Activated CD4-positive, alpha-beta T cell treated with anti-CD3 and anti-CD28 coated beads, Interleukin-2, amount 10 ng/mL, durations not matched to agents 24 days and 14 days (primary cell): ENCODE measurements at places on chromosomes 1 and 21. TPM values are rescaled to one million over a fixed set of nuclear protein-coding genes. Genes with fewer than 3 reads are reported as not detected.

DNA sequence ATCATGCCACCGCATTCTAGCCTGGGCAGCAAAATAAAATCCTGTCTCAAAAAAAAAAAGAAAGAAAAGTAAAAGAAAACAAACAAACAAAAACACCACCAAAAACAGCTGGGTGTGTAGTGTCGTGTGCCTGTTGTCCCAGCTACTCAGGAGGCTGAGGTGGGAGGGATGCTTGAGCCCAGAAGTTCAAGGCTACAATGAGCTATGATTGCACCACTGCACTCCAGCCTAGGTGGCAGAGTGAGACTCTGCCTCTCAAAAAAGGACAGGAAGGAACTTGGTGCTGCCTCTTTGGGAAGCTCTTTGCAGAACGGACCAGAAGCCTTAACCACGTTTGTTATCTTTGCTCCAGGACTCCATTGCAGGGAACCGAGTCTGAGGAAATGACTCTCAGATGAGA lies 11.0 kb downstream of the KIF17 start:
- no peak for DNase-seq

GRCh38 chr1:219575563-219575962 lies 37.3 kb downstream of the ZC3H11B start:
- no peak for DNase-seq

- DNase-seq, result no peak
Measured at GRCh38 chr1:6658359-6659060, 33.8 kb downstream of the THAP3 start.

DNA sequence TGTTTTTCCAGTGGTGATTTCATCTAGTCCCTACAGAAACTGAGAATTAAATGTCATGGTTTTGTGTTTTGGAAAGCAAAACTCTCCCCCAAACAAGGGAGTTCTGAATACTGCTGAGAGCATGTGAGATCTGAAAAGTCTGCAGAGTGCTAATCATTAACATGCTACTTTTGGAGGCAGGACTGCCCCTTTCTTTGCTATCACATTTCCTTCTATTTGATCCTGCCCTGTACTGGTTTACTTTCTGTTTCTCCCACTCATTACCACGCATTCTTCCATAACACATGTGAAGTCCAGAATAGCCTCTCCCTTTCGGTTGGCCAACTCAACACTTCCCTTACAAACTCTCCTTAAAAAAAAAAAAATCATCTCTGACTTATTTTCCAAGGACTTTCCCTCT lies 63.6 kb downstream of the GADD45A start:
- no peak for DNase-seq

DNA sequence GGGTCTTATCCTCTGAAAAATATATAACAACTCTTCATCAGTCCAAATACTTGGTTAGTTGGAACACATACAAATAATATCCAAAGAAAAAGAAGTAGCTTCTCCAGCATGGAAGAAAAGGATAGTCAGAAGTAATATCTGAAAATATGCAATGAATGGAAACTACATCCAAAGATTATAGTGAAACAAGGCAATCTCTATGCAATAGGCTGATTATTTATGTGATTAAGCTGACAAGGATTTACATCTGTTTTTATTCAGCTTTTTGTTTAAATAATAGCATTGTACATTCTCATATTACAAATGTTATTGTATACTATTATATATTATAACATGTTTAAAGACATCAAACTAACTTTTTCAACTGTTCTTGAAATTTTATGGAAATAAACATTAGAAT lies 15.3 kb upstream of the TGFBR3 start:
- DNase-seq, result no peak

GRCh38 chr1:78214334-78214733 lies 168.6 kb downstream of the GIPC2 start:
- DNase-seq, result no peak

- no peak for DNase-seq
Measured at GRCh38 chr1:47917687-47918086, 79.5 kb downstream of the TRABD2B start.

- DNase-seq, result no peak
Measured at GRCh38 chr1:39632682-39633417, 6.6 kb downstream of the HEYL start.

- DNase-seq, result no peak
Measured at GRCh38 chr1:14725695-14726094, 127.2 kb downstream of the KAZN start.

DNA sequence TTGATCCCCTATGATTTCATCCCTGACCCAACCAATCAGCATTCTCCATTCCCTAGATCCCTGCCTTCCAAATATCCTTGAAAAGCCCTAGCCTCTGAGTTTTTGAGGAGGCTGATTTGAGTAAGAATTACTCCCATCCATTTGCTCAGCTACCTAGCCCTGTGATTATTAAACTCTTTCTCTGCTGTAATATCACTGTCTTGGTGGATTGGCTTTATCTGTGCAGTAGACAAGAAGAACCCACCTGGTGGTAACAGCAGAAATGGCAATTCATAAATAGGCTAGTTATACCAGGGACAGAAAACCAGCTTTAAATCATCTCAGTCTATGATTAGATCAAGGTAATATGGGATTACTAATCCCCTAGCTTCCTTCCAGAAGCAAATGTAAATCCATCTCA lies 13.0 kb downstream of the IL20 start:
- DNase-seq, result no peak

- no peak for DNase-seq
Measured at GRCh38 chr1:187513190-187513589, 684.4 kb downstream of the PLA2G4A start.

DNA sequence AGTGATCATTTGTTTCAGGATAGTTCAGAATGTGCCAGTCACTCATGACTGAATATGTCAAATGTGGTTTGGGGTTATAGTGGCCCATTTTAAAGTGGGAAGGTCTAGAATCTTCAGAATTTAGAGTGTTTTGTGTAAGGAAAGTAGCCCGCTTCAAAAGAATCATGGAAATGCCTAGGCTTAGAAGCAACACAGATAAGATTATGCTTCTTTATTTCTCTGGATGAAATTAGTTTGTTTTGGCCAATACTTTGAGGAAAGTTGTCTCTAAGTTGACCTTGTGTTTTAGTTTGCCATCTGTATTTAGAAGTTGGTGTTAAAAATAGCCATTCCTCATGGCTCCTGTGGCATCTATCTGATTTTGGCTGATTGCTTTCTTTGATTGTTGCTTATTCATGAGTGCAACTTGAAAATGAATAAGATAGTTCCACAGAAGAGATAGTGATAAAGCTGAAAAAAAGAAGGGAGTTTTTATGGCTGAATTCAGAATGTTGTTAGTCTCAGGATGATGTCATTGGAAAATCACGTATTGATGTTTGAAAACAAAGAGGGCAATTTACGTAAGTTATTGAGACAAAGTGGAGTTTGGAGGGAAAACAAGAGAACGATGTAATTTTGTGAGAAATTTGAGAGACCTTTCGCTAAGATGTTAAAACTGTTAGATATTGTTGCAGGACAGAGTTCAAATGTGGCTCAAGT lies 71.9 kb downstream of the PLA2G4A start:
- DNase-seq, result peak; percentile 4

DNA sequence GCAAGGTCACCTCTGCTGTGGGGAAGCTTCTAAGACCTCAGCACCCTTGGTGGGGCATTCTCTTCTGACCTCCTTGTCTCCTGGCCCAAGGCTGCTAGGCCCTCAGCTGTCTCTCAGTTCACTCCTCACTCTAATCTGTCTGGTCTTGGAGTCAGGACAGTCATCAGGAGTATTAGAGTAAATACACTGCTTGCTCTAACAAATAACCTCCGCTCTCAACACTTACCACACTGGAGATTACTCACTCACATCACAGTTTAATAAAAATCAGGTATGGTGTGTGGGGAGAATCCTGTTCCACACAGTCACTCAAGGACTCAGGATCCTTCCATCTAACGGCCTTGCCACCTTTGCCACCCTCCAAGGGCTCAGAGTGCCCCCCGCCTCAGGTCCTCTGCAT lies 26.6 kb upstream of the TMEM61 start:
- no peak for DNase-seq

The DMRTA2 gene
- not detected in 2 replicates for total RNA-seq

The C1orf21 gene
- total RNA-seq, result 1.8 and 2.5 TPM in 2 replicates

The CELA3B gene
- not detected in 2 replicates for total RNA-seq

The TMEM183A gene
- 77.7 and 82.8 TPM in 2 replicates for total RNA-seq
